Right cardiac atrium (tissue), 5 donors: ENCODE measurements at places on chromosomes 16 and 17. TPM values are rescaled to one million over a fixed set of nuclear protein-coding genes. Genes with fewer than 3 reads are reported as not detected.

TOX3 gene
- not detected for total RNA-seq

NOG gene
- 0.14 TPM for total RNA-seq

TEKT3 gene
- not detected for total RNA-seq

NQO1 gene
- total RNA-seq = 11.5 TPM

PDILT gene
- not detected for total RNA-seq

WNK4 gene
- not detected for total RNA-seq

UBALD1 gene
- total RNA-seq = 26.0 TPM

GFAP gene
- 4.6 TPM for total RNA-seq

VMO1 gene
- total RNA-seq = 1.6 TPM

CHD9NB gene
- 0.74 TPM for total RNA-seq

KRT9 gene
- total RNA-seq = not detected

FMNL1 gene
- 12.3 TPM for total RNA-seq

CBX1 gene
- total RNA-seq = 35.8 TPM

CASKIN1 gene
- 26.5 TPM for total RNA-seq

DNA sequence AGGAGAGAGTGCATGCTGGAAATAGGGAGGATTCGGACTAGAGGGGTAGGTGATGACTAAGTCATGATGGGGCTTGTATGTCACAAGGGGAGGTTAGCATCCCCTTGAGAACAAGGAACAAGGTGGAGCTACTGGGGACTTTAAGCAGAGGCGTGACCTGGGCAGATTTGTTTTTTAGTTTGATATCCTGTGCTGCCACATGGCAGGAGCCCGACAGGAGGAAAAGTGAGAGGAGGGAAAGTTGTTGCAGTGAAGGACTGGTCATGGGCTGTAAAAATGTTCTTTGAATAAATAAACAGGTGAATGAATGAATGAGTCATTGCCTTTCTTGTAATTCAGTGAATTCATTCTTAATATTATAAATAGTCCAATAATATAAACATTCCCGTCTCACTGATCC lies 365.1 kb upstream of the CDH5 start:
- DNase-seq = no peak

DNA sequence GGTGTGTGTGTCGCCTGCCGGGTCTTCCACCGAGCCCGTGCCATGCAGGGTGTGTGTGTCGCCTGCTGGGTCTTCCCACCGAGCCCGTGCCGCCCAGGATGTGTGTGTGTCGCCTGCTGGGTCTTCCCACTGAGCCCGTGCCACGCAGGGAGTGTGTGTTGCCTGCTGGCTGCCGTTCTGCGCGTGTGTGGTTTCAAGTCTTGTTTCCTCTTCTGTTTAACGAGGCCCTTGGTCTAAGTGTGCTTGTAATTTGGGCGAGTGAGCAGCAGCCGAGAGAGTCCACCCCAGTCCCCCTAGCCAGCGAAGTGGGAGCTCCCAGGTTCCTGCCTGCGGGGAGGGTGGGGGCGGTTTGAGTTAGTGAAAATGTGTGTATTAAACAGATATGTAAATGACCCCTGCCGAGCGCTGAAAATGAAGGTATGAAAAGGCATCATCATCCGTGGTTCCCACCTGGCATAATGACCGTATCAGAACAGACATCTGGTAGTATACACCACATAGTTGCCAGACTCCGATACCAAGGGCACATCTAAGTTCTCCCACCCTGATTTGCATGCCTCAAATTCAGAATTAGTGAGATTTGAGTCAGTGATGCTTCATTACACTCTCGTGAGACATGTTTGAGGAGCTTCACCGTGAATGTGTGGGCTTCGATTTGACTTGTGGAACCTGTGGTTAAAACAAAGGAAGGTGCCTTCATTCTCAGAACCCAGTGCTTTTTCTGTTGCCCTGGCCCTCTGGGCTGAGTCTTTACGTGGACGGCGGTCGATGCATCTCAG lies 114.5 kb upstream of the CHMP6 start:
- DNase-seq = no peak

- no peak for DNase-seq
Observed at GRCh38 chr17:71527311-71527710, 593.5 kb upstream of the SOX9 start.

DNA sequence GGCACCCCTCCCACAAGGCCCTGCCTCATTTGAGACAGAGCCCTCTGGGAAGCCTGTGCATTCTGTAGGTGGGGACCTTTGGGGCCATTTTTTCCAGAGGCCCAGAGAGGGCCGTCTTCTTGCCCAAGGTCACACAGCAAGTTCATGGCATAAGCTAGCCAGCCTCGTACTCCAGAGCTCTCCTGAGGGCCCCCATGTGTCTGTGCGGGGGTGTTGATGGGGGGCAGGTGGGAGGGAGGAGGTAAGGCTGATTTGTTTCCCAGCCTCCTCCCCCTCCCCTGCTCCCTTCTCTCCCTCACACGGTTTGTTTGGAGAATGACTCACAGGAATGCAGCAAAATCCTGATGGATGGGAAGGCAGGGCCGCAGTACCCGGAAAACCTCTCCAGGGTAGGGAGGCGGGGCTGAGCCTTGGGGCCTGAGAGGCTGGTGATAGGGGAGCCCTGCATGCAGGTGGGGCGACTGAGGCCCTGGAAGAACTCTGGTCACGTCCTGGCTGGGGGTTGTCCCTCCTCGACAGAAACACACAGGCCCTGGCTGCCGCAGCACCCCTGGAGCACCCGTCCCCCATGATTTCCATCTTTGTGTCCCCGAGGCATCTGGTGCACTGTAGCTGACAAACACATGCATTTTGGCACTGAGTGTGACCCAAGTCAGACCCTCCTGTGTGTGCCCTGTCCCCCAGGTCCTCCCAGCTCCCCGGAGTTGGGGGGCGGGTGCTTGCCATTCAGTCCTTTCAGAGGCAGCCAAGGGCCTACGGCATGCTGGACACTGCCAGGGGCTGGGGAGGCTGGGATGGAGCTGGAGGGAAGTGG lies 29.7 kb downstream of the RAI1 start:
- no peak for DNase-seq

- DNase-seq = no peak
Observed at GRCh38 chr17:66493283-66494019, 191.0 kb downstream of the PRKCA start.

- DNase-seq = peak; percentile 94
Observed at GRCh38 chr16:28531777-28532744, 6.7 kb downstream of the NUPR1 start.

- no peak for DNase-seq
Observed at GRCh38 chr16:58883131-58883530, 149.0 kb upstream of the GOT2 start.

- no peak for DNase-seq
Observed at GRCh38 chr16:67040166-67040565, 11.2 kb downstream of the CBFB start.

GRCh38 chr17:61063528-61063927 lies 336.1 kb upstream of the TBX2 start:
- no peak for DNase-seq

- no peak for DNase-seq
Observed at GRCh38 chr17:81526662-81527571, 1.3 kb upstream of the FSCN2 start.

- DNase-seq = no peak
Observed at GRCh38 chr17:29393436-29393835, 3.3 kb downstream of the TAOK1 start.

DNA sequence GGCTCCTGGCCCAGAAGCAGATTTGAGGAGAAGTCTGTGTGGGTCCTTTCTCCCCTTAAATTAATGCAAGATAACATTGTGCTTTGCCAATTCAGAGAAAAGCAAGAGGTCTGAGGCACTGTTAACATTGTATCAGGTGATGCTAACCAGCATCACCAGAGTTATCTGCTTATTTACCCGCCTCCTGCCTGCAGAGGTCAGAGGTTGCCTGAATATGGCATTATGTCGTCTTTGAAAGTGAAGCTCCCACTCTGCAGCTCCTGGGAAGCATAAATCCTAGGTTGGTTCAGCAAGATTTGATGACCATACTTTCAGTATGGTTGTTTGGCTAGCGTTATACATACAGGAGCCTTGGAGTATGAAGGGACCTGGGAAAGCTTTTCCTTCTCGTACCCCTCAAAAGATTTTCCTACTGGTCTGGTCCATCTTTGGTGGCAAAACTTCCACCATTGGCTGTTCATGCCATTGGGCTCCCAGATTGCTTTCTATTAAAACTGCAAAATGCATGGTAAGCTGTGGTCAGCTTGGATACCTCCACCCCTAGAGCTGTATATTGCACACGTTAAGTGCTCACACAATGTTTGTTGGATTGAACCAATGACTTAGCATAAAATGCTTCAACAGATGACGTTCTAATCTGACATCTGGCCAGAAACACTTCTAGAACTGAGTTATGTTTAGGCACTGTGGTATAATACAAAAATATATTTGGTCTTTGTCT lies 24.1 kb downstream of the CHD9 start:
- DNase-seq = no peak

- no peak for DNase-seq
Observed at GRCh38 chr17:44241106-44241624, 21.7 kb upstream of the UBTF start.

DNA sequence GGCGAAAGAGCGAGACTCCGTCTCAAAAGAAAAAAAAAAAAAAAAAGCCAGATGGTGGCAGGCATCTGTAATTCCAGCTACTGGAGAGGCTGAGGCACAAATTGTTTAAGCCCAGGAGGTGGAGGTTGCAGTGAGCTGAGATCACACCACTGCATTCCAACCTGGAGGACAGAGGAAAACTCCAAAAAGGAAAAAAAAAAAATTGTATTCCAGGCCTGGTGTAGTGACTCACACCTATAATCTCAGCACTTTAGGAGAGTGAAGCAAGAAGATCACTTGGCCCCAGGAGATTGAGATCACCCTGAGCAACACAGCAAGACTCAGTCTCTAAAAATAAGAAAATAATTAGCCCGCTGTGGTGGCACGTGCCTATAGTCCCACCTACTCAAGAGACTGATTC lies 20.1 kb downstream of the HBQ1 start:
- no peak for DNase-seq

DNA sequence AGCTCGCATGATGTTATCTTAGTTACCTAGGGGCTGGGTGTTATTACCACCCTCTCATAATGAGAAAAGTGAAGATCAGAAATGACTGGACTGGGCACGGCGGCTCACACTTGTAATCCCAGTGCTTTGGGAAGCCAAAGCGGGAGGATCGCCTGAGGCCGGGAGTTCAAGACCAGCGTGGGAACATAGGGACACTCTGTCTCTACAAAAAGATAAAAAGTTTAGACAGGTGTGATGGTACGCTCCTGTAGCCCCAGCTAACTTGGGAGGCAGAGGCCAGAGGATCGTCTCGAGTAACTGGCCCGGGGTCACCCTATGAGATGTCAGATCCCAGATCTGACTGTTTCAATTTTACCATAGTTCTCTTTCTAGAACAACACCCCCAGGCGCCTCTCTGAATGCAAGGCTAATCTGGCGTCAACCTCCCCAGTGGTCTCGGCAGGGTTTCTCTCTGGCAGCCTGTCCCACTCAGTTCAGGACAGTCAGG lies 1.9 kb upstream of the CCDC102A start:
- no peak for DNase-seq

GRCh38 chr16:31099860-31100638 lies 5.5 kb upstream of the VKORC1 start:
- DNase-seq = no peak

DNA sequence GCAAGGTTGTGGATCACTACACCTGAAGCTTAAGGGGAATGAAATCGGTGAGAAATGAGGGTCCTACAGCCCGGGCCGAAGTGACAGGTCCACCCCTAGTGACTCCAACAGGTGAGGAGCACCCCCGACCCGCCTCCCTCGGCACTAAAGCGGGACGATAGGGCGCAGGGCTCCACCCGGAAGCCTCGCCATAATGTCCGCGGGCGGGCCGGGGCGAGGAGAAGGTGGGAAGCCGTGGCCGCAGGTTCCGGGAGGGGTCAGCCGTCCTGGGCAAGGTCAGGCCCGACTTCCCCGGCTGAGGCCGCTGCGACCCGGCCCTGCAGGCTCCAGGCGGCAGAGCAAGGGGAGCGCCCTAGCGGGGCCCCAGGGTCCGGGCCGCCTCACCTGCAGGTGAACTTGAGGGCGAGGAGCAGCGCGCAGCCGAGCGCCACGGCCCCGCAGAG lies 543 bp downstream of the TXNDC11 start:
- DNase-seq = peak; percentile 78

DNA sequence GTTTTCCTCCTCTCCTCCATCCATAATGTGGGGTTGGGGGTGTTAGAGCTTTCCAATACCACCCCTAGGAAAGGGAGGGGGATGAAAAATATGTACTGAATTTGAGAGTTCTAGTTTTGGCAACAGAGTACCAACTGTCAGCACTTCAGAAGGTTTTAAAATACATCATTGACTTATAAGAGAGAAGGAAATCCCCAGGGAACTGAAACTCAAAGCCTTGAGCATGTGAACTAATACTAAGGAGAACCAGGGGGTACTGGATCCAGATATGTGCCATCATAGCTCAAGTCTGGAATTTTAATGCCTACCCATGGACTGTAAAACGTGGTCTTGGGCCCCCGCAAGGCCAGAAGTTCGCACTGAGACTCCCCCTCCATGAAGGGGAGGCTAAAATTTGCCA lies 15.8 kb downstream of the CACNG5 start:
- no peak for DNase-seq

DNA sequence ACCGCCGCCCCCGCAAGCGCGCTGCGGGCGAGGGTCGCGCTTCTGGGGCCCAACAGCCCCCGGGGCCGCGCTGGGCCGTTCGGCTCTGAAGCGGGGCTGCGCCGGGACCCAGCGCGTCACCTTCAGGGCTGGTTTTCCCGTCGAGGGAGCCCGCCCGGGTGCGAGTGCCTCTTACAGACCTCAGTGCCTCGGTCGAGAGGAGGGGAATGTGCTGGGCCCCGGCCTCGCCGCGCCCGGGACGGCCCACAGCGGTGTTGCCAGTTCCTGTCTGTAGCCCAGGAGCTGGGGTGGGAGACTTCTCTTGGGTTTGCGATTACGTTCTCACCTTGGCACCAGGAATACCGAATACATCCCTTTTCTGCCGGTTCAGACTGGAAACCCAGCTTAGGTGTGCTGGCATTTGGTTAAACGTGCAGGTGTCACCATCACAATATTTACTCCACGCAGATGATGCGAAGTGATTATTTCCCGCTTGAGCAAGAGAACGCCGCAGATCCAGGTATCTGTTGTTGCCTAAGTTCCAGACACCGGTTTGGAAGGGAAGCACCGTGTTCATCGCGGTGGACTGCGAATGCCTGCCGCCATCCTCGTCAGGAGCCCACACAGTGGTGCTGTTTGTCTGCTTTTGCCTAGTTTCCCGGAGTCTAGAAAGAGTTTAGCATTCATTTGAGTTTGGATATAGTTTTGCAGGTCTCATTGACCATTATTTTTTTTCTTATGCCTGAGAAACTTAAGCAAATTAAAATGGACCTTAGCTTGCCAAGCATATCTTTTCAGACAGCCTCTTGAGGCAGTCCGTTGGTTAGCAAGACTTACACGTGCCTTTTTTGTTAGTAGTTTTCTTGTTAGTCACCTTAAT lies 914 bp downstream of the MAP1LC3B start:
- peak; percentile 81 for DNase-seq

GRCh38 chr16:89678258-89678657 lies 8.2 kb upstream of the CDK10 start:
- DNase-seq = no peak

- no peak for DNase-seq
Observed at GRCh38 chr16:26594666-26595065, 472.1 kb upstream of the C16orf82 start.

DNA sequence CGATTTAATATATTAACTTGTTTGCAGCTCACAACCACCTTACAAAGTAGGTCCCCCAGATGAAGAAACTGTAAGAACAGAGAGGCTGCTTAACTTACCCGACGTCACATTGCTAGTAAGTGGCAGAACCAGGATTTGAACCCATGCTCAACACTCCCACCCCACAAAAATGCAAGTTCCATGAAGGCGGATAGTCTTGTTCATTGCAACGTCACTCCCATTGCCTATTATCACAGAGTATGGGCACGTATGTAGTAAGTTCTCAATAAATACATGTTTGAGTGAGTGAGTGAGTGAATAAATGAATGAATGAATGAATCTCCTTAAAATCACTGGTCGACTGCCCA lies 1.1 kb downstream of the USP31 start:
- no peak for DNase-seq
